ENCODE measurements at places on chromosomes 5 and 9.

- DNase-seq = no peak
Measured at GRCh38 chr5:171981847-171982246, 24.6 kb downstream of the FBXW11 start.

DNA sequence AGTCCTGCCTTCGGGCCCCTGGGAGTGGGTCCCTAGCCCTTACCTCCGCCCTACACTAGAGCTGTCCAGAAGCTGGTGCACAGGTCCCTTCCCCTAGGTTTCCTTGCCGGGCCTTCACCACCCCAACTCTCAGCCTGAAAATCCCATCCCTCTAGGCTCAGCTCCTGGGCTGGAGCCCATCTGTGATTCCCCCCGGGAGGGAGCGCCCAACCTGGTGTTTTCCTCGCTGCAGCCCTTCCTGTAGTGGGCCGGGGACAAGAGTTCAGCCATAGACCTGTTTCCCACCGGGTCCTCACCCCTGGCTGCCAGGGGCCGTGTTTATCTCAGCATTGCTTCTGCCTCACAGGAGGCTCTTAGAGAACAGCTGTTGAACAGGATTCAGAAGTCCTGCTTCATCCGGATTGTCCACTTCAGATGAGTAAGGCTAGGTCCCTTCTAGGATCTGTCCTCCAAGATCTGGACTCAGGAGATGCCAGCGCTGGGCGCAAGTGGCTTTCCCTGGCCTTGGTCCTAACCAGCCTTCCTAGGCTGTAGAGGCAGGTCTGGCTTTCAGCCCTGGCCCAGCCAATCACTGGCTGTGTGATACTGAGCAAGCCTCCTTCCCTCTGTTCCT is 965 bp downstream of the GLIPR2 start:
- DNase-seq = no peak

DNA sequence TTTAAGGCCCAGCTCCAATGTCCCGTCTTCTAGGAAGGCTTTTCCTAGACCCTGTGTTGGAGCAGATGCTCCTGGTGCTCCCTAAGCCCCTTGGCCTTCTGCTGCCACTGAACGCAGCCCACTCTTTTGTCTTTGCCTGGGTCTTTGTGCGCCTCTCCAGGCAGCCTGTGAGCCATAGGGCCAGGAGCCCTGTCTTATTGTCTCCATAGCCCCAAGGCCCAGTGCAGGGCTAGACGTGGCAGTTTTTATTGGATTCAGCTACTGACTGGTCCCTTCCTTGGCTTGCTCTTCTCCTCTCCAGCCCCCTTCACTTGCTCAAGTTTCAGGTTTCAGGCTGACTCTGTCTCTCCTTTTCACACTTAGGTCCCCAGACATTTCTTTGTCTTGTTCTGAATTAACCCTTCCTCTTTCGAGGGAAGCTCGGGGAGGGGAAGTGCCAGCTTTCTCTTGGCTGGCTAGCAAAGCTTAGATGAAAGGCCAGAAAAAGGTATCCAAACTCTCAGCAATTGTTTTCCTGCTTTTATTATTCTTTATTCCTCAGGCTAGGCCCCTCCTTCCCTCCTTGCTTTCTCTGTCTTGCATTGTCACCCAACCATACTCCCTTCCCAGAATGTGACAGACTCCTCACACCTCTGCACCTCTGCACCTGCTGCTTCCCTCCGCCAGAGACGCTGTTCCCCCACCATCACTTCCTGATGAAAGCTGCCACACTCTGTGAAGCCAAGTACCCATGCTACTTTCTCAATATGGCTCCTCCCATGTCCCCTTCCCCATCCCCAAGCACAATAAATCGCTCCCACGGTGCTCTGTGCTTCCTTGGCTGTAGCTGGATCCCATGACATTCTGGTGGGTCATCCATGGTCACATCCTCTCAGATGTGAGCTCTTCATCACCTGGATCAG is 101.6 kb upstream of the CPEB4 start:
- no peak for DNase-seq

DNA sequence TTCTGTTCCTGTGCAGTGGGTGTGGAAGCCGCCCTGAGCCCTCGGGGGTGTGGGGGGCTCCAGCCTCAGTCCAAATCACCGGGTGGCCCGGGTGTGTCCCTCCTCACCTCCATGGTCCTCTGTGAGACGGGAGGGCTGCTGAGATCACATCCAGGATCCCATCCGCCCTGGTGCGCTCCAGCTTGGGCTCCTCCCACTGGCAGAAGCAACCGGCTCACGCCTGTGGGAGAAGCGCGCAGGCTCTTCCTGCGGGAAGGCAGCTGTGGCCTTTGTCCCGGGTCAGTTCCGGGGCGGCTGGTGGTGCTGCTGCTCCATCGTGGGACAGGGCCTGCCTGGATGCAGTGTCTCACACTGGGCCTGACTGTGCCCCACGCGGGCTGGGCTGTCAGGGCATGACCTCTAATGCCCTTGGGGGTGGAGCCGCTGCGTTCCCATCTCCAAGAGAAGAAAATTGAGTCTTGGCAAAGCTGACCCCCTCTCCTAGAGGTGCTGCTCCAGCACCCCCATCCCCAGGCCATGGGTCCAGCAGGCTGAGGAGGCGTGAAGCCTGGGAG is 18.5 kb downstream of the OLFM1 start:
- no peak for DNase-seq

DNA sequence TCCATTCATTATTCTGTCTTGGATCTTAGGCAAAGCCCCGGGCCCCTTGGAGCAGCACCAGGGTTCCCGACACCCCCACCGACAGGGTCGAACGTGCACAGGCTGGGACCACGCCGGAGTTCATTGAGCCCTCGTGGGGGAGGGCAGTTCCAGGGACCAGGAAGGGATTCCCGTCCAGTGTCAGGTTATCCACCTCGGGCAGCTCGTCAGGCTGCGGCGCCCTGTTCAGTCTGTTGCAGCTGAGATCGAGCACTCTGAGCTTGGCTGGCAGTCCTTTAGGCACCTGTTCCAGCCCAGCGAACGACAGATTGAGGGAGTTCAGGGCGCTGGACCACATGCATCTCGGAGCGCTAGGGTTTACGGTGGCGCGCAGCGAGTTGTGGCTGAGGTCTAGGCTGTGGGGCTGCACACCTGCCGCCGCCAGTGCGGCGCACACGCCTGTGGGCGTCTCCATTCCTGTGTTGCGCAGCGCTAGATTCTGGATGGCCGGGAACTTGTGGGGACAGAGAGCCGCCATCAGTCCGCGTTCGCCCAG is 1.1 kb downstream of the CD14 start:
- no peak for DNase-seq

GRCh38 chr5:82364497-82364896 is 86.3 kb upstream of the RPS23 start:
- DNase-seq = peak; percentile 31

All from HEK293T (cell line).